Amniotic stem cell (primary cell): ENCODE measurements at places on chromosomes 2 and 18.

GRCh38 chr2:180761224-180761623, 219.2 kb upstream of the UBE2E3 start:
- no peak for DNase-seq

DNA sequence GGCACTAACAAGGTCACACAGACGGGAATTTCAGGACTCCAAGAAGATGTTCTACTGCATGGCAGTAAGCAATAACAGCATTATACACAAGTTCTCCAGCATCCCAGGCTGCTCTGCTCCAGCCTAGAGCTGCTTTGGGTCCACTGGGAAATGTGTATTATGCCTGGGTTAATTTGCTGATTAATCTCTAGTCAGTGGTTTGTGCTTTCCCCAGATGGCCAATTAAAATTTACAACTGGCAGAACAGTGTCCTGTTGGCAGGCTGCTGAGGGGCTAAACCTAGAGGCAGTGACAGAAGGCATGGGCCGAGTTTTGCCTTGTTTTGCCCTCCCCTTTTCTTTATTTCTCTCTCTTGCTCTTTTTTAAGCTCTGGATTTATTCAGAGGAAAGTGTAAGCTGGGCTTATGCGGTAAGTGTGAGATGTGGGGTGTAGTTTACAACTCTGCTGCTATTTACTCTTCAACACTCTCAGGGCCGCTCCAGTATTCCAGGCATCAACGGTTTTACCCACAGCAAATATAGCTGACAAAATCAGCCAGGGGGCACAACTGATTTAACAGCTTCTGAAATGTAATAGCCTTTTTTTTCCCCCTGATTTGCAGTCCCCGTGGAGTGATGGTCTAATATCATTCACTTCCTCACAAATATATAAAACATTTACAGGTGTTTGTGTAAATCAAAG, 348.0 kb downstream of the GPD2 start:
- no peak for DNase-seq

GRCh38 chr2:239831861-239832489, 193.2 kb downstream of the NDUFA10 start:
- DNase-seq, result no peak

- DNase-seq, result no peak
These were observed 165.0 kb downstream of the ANKRD44 start for GRCh38 chr2:197145471-197146056.

- DNase-seq, result no peak
These were observed 4.7 kb upstream of the SLC20A1 start for GRCh38 chr2:112640800-112641675.

DNA sequence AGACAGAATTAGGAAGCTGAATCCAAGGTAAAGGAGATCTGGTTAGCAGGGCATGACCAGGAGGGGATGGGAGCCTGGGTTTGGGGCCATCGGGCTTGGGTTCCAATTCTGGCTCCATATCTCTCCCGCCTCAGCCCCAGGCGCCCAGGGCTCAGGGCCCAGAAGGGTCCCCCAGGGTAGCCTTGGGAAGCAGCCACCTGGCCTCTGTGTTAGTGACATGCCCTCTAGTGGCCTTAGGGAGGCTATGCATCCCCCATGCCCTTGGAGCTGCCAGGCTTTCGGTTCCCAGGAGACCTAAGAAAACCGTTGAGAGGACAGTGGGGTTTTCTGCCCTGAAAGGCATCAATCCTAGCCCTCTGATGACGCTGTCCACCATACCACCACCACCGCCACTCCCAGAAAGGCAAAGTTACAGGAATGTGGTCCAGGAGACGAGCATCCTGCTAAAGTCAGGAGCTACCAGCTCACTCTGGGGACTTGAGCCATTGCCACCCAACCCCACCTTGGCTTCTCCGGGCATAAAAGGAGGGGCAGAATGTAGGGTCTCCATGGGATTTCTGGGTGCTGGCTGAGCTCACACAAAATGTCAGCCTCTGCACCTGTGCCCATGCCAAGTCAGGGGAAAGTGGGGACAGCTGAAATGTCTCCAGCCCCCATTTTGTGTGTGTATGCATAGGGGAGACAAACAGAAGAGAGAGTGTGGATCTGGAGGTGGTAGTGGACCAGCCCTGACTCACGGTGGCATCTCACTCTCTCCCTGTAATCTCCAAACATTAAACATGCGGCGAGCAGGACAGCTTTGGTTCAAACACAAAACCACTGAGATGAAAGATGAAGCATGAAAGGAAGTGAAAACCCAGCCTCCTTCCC, 56.5 kb downstream of the EMX1 start:
- DNase-seq, result peak; percentile 3
